Motor neuron (in vitro differentiated cells): ENCODE measurements at places on chromosomes 4 and X. TPM values are rescaled to one million over a fixed set of nuclear protein-coding genes. Genes with fewer than 3 reads are reported as not detected.

- no peak for ATAC-seq
Measured at GRCh38 chrX:48899078-48899410, 1.3 kb downstream of the PQBP1 start.

DNA sequence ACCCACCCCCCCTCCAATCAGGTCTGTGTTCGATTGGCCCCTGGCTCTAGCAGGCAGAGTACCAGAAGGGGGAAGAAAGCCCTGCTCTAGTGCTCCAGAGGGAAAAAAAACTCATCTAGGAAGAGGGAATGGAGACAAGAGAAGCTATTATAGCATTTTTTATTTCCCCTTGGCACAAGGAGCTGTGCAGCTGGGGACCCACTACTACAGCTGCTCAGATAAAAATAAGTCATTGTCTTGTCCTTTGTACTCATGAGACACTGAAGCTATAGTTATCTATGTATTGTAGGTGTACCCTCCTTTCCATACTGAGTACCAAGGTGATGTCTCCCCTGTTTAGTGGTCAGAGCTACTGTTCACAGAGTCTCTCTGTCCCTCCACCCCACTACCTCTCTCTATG lies 14.3 kb downstream of the CCDC160 start:
- ATAC-seq, result no peak

DNA sequence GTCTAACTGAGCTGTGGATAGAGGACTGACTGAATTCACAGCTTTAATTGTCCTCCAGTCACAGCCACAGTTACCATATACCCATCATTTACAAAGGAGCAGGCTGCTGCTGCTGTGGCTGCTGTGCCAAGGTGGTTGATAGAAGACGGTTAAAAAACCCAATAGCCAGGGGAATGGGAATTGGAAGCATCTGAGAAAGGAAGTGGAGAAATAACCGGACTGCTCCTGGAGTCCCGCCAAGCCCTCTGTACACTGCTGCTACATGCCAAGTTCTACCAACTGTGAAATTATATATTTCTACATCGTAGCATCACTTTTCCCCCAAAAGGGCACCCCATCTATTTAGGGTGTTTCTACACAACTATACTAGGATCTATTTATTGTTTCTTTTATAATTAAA lies 279.7 kb upstream of the ARX start:
- no peak for ATAC-seq

SUV39H1 gene
- total RNA-seq, result 1.8 and 2.2 TPM in 2 replicates

DNA sequence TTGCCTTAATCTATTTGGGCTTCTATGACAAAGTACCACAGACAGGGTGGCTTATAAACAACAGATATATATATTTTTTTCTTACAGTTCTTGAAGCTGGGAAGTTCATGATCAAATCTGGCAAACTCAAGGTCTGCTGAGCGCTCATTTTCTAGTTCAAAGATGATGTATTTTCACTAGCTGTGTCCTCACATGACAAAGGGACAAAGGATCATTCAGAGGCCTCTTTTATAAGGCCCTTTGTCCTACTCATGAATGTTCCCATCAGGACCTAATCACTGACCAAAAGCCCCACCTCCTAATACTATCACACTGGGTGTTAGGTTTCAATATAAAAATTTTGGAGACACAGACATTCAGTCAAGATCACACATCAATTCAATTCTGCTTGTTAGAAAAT lies 2025.2 kb downstream of the PCDH7 start:
- no peak for ATAC-seq

DNA sequence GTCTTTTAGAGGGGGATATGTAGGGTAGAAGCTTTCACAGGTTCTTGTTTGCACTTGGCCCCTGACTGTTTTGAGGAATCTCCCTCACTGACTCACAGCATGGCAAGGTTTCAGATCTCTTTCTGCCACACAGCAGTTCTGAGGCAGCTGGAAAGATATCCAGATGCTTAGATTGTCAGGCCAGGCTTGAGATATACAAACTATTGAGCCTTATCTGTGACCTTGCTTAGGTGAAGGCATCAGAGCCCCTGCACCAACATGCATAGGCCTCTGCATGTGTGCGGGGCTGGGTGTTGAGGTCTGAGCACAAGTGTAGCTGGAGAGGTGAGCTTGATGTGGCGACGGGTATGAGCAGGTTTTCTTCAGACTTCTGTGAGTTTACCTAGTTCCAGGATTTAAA lies 80.9 kb upstream of the MSANTD1 start:
- ATAC-seq, result no peak

SYN1 gene
- total RNA-seq, result 0.73 and 1.0 TPM in 2 replicates

DNA sequence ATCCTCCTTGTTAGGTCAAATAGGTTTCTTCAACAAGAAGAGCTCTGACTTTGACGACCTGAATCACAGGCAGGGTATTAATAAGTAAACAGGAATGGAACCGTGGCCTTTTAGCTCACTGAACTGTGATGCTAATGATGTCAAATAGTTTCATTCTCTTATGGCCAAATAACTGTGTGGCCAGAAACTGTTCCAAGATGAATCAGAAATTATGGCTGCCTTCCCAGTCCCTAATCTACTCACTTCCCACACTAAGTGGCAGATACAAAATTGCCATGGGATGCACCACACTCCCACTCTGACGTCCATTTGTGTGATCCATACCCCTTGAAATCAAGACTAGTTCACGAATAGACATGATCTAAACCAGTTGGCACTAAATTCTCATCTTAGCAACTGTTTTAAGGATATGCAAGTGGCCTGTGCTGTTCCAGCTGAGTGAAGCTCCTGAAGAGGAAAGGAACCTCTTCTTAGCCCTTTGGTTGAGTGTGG lies 455.4 kb downstream of the IL15 start:
- no peak for ATAC-seq

DNA sequence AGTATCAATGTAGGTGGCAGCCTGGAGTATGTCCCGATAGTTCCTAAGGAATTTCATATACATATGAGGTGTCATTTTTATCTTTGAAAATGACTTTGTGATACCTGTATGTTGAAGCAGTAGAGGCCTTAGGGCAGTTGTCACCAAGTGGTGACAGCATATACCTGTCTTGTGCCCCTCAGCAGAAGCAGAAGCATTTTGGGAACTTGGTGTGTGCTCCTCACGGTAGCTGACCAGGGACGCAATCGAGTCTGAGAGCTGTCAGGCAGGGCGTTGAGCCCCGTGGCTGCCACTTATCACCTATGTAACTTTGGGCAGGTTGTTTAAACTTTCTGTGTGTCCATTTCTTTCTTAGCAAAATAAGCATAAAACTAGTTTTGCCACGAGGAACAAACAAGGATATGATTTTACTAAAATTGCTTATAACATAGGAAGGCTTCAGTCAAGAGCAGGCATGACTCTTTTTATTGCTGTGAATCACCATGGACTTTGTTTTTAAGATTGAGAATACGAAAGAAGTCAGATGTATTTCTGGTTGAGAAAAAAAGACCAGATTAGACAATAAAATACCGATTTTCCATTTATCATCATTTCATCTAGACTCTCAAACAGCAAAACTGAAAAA lies 161.5 kb downstream of the CPE start:
- ATAC-seq, result no peak

GRCh38 chrX:43836435-43837184 lies 45.6 kb downstream of the MAOB start:
- no peak for ATAC-seq

DNA sequence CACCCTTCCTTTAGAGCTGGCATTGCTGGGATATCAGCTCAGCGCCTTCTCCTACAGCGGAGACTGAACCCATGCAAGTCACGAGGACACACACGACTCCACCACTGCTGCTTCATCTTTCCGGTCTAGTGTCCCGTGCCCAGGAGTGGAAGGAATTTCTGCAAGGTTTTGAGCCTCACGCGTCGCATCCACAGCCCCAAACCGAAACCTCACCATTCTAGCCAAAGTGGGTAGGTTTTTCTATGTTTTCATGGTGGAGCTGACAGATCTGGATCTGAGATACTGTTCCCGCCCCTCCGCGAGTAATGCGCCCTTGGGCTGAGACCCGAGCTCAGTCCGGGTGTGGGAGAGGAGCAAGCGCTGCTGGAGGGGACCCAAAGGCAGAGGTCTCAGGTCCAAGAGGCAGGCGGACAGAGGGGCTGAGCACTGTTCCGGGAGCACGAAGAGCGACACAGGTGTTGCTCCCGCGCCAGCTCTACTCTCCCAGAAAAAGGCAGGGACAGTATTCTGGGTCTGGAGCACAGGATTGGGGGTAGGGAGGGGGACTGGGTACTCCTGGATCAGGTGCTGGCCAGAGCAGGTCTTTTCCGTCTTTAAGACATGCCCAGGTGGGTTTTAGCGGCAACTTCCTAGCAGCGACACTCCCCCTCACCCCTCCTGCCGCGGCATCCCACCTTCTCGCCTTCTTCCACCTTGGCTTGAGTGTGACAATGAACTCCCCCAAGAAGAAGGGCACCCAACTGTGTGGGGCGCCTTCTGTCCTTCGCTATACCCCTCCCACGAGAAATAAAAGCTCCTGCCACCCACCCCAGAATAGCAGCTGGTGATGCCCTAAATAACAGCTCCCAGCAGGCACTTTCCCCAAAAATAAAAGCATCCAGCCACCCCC lies 1.8 kb downstream of the EPHA5 start:
- peak; percentile 34 for ATAC-seq

DNA sequence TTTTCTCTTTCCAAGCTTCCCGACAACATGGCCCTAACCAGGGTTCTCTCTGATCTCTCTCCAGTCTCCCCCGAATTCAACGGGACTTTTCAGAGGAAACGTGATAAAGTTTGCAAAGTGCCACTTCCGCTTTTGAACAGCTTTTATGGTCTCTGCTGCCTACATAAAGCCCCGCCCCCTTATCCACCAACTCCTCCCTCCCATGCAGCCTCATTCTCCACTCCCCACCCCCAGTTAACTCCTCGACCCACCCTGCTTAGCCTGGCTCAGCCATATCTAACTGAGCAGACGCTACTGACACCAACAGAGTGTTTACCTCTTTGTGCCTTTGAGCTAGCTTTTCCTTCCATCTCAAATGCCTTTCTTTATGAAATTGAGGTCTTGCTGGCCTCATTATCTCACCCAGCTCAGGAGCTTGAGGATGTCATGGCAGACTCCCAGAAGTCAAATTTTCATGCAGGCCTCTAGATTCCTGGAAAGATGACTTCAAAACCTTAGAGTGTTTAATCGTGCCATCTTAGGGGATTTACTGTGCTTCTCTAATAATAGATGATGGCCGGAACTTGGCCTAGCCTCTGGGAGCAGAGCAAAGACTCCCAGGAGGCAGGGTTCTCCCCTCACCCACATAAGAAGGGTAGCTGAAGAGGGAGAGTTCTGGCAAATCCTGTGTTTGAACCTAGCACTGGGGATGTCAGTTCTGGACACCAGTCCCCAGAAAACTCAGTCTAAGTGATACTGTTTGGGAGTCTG lies 606.0 kb downstream of the BCOR start:
- no peak for ATAC-seq

DNA sequence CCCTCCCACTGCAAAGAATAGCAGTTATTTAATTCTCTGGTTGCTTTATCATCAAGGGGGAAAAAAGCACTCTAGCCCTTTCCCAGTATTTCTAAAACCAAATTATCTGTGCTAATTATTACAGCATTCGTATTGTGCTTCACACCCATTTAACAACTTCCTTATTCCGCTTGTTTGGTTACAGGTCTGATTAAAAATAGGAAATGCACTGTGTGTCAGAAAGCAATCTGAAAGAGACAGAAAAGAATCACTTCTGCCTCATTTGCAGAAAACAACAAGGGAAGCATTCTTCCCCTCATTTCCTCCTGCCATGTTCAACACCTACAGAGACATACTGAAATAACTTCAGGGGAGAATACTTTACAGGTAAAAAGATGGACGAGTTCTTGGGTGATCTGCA lies 114.9 kb upstream of the MAP3K15 start:
- no peak for ATAC-seq
